Activated CD4-positive, alpha-beta T cell treated with anti-CD3 and anti-CD28 coated beads, Interleukin-2, amount 50 U/mL, for 4 hours (primary cell): ENCODE measurements at places on chromosomes 11 and 22.

DNA sequence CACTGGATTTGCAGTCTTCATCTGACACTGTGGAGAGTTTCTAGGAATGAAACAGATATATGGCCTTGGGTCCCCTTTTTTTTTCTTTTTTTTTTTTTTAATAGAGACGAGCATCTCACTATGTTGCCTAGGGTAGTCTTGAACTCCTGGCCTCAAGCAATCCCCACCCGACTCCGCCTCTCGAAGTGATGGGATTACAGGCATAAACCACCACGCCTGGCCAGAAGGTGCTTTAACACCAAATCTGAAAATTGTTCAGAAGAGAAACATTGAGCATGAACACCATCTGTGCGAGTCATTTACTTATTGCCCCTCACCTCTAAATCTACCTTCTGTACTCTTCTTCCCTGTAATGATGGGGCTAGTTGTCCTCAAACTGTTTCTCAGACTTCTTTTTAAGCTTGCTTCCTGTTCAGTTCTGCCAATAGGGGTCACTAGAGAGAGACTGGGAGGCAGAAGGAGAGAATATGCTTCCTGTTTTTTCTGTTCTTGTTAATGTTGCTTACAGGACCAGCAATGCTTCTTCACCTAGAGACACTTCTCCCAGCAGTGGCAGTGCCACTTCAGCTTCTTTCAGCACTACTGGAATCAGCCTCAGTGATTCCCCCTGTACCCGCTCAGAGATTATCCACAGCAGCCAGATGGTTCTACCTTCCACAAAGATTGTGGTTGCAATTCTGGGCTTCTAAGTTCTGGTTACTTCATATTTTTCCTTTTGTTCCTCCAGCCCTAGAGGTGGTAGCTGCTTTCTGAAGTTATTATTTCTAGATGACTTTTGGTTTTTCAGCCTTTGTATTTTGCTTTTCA lies 20.8 kb upstream of the ZBED5 start:
- DNase-seq, result no peak

- DNase-seq, result no peak
These were observed 431.8 kb downstream of the ETS1 start for GRCh38 chr11:128155590-128155989.

GRCh38 chr22:22241554-22241898 lies 3.1 kb upstream of the VPREB1 start:
- DNase-seq, result no peak

DNA sequence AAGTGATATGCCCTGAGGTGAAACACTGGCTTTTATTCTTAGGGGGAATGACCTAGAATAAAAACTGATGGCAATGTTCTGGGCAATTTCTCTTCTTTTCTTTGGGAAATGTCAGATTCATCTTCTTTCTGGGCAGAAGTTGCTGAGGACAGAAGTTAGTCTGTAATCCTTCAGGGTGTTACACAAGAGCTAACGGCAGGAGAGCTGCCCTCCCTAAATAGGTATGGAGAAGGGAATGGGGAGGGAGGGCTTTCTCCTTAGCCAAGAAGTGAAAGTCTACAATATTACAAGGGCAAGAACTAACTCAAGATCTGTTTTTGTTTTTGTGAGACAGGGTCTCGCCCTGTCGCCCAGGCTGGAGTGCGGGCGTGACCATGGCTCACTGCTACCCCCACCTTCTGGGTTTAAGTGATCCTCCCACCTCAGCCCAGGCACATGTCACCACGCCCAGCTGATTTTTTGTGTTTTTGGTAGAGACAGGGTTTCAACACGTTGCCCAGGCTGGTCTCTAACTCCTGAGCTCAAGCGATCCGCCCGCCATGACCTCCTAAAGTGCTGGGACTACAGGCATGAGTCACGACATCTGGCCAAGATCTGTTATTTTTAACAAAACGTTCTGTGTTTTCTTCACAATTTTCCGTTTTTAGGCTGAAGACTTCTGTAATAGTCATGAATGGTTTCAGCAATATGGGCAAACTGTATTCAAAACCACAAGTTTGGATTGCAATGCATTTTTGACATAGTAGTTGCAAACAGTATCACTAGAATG lies 7.2 kb downstream of the PIWIL4 start:
- no peak for DNase-seq

DNA sequence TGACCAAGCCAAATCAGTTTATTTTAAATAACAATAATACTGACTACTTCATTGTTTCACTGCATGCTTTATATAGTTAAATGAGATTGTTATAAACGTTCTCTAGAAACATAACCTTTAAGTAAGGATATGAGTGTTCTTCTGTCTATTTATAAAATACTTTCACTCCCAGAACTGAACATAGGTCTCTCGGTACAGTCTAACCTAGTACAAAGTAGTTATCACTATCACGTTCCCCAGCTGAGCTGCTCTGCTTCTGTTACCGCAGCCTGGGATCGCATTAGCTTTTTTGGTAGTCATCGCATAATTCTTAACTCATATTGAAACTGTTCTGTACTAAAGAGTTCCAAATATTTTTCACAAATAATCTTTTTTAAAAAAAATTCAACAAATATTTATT lies 143.6 kb downstream of the WNT11 start:
- DNase-seq, result no peak

GRCh38 chr11:119419834-119420492 lies 3.0 kb downstream of the THY1 start:
- no peak for DNase-seq

DNA sequence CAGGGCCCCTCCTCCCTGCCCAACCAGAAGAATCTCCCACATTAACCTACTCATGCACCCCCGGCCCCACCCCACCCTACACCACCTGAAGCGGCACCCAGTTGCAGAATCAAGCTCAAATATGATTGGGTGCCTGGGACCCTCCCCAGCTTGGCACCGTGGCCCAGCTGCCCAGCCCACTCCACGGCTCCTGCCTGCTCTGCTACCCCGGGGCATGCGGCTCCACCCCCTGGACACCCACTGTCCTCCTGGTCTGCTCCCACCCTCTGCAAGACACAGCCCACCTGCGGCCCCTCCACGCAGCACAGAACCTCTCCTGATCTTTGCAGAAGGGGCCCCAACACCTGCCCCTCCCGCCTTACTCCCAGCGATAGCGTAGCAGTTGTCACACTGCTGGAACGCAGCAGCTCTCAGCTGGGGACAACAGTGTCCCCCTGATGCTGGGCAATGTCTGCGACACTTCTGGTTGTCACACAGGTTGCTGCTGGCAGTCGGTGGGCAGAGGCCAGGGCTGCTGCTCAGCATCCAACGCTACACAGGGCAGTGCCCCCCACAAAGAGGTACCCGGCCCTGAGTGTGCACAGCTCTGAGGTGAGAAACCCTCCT lies 32.0 kb upstream of the TESMIN start:
- no peak for DNase-seq

- DNase-seq, result no peak
These were observed 3.6 kb upstream of the SHANK2 start for GRCh38 chr11:71255800-71256479.

GRCh38 chr11:107683807-107684206 lies 28.0 kb downstream of the SLN start:
- no peak for DNase-seq

DNA sequence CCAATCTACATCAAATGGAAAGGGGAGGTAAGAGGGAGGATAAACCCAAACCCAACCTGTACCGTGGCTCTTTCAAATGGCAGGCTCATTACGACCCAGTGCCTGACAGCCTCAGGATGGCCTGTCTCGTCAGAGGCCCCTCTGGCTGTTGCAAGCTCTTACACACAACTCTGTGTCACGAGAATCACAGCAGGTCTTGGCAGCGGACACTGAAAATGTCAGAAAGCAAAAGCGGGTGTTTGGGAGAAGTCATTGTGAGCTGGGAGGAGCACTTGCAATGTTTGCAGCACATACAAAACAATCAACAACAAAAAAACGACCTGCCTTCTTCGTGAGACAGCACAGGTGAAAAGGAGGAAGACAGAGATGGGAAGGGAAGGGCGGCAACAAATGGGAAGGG lies 248.1 kb downstream of the OPCML start:
- no peak for DNase-seq

GRCh38 chr11:57546869-57547475 lies 9.6 kb downstream of the SMTNL1 start:
- DNase-seq, result no peak

- DNase-seq, result no peak
These were observed 665.4 kb downstream of the NTM start for GRCh38 chr11:132035766-132036165.

DNA sequence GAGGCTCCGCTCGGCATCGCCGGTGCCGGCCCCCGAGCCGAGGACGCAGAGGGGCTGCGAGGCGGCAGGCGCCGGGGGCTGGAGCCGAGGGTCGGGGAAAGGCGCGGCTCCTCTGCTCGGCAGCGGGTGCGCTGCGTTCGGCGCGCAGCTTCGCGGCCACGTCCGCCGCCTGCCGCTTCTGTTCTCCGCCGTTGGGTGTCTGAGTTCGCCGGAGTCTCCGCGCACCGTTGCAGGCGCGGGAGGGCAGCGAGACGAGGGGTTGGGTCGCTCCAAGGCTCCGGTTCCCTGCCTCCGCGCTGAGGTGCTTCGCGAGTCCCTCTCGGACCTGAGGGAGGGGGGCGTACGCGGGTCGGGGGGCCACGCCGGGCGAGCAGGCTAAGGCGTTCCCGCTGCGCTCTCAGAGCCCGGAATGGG lies 347 bp downstream of the MN1 start:
- DNase-seq, result peak; percentile 9

DNA sequence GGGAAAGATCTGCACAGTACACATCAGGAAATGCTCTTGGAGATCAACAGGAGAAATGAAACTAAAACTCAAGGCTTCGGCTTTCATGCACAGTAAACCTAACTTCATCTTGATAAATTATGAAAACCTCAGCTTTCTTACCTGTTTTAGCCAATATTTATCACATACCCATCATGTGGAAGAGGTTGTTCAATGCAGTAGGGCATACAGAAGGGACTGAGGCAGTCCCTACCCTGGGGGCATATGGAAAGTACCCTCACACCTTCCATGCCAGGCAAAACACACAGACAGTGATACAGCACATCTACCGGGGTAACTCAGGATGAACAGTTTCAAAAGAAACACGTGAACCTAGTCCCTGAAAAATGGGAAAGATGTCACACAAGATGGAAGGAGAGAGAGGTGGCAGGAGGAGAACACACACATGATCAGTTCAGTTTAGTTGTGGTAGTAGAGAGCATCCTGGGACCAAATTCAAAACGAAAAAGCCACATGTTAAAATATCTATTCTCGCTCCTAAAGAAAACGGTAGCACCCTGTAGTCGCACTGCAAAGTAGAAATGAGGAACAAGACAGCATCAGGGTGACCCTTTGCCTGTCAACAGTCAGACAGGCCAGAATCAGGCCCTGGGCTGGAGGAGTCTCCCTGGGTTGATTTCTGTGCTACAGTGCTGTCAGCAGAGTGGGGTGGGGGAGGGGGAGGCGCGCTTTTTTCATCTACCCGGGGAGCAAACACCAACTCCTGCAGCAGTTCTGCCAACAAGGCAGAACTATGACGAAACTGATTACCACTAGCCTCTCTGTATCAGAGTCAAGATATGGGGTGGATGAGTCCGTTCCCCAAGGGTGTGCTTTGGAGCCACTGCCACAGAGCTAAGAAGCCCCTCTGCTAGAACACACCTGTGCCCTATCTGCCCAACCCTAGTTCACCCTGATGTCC lies 1.3 kb downstream of the HIRA start:
- DNase-seq, result no peak

DNA sequence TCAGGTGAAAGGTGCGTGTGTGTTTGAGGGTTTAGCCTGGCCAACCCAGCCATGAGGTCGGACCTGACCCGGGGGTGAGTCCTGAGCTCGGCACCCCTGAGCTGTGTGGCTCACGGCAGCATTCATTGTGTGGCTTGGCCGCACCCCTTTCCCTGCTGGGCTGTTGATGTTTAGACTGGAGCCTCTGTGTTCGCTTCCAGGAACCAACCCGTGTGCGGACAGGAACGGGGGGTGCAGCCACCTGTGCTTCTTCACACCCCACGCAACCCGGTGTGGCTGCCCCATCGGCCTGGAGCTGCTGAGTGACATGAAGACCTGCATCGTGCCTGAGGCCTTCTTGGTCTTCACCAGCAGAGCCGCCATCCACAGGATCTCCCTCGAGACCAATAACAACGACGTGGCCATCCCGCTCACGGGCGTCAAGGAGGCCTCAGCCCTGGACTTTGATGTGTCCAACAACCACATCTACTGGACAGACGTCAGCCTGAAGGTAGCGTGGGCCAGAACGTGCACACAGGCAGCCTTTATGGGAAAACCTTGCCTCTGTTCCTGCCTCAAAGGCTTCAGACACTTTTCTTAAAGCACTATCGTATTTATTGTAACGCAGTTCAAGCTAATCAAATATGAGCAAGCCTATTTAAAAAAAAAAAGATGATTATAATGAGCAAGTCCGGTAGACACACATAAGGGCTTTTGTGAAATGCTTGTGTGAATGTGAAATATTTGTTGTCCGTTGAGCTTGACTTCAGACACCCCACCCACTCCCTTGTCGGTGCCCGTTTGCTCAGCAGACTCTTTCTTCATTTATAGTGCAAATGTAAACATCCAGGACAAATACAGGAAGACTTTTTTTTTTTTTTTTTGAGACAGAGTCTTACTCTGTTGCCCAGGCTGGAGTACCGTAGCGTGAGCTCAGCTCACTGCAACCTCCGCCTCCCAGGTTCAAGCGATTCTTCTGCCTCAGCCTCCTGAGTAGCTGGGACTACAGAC lies 53.9 kb upstream of the PPP6R3 start:
- no peak for DNase-seq

DNA sequence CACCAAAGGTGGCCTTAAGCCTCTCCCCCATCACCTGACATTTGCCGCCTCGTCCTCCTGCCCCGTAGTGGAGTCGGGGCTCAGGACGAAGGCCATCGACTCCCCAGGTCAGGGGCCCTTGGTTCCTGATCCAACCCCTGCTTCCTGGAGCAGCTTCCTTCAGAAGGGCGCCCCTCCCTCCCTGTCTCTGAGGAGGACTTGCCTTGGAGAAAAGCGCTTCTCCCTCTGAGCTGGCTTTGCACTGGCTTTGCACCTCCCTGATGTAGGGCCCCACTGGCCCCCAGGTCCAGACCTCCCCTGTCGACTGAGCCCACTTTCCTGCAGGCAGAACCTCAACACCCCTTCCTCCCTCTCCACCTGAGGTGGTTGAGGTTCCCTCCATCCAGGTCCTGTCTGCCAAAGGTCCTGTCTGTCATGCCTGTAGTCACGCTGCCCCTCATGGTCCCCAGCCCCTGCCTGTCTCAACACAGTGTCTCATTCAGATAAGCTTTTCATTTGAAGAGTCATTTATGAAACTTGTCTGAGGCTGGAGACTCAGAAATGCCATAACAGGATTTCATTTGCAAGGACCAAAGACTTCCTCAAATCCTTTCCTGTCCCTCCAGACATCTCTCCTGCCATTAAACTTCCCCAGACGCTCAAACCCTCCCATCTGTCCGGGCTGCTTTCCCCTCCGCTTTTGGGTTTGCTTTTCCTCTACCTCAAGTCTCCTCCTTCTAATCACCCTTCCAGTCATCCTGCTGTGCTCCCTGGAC lies 78.4 kb downstream of the MYO7A start:
- no peak for DNase-seq

GRCh38 chr11:17673951-17674350 lies 45.4 kb upstream of the MYOD1 start:
- no peak for DNase-seq

- DNase-seq, result no peak
These were observed 390.5 kb downstream of the OR4C45 start for GRCh38 chr11:50423208-50423607.
